ENCODE measurements at places on chromosomes 7 and 10. TPM values are rescaled to one million over a fixed set of nuclear protein-coding genes. Genes with fewer than 3 reads are reported as not detected.

- no peaks in the 10 kb centered on the region for H3K27me3 ChIP-seq
- no peak for DNase-seq
- H3K36me3 ChIP-seq: no peaks in the 10 kb centered on the region
- no peak overlapping the region for H3K4me3 ChIP-seq
- no peaks in the 10 kb centered on the region for H3K4me1 ChIP-seq
- H3K27ac ChIP-seq: no peak overlapping the region
These were observed 16.0 kb downstream of the ADCYAP1R1 start for GRCh38 chr7:31068006-31068675.

DNA sequence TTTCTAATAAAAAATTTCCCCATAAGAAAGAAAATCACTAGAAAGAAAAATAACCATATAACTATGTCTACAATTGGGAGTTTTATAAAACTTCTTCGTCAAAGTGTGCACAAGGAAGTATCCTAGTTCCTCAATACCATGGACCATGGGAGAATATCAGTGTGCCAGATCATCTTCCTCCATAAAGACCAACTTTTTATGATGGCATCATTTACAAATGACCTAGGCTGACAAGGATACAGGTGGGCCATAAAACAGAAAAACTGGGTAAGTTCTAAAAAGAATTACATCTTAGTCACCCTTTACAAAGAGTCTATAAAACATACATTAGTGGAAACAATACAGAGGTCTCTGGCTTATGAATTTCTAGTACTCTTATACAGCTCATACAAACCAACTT is 303.2 kb downstream of the DOCK4 start:
- no peak overlapping the region for H3K4me3 ChIP-seq
- DNase-seq: no peak
- no peaks in the 10 kb centered on the region for H3K36me3 ChIP-seq
- H3K27me3 ChIP-seq: no peaks in the 10 kb centered on the region

GRCh38 chr7:32255036-32255435 is 184.8 kb upstream of the PDE1C start:
- no peak overlapping the region for H3K4me3 ChIP-seq
- no peak overlapping the region for H3K27ac ChIP-seq
- no peaks in the 10 kb centered on the region for H3K27me3 ChIP-seq
- H3K36me3 ChIP-seq: no peaks in the 10 kb centered on the region
- H3K4me1 ChIP-seq: no peaks in the 10 kb centered on the region
- no peak for DNase-seq

CPA2 gene
- total RNA-seq: 0.66 TPM

DNA sequence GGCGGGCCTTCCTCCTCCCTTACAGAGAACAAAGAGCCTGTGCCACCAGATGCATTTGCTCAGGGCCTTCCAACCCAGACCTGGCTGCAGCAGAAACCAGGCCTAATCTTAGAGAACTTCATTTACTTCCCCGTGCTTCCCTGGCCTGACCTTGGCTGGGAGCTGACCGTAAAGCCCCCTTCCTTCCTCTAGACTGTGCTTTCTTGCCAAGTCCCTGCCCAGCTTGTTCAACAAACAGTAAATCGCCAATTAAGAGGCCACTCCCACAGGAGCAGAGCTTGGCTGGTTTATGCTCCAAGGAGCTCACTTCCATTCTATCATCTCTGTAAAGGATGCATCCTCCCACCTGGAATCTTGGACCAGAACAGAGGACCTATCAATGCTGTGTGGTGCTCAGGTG is 110.9 kb downstream of the COL13A1 start:
- H3K4me1 ChIP-seq: peaks cover 7% of the 10 kb centered on the region
- H3K4me3 ChIP-seq: no peak overlapping the region
- DNase-seq: no peak
- H3K27me3 ChIP-seq: no peaks in the 10 kb centered on the region

All from endodermal cell (in vitro differentiated cells).